ENCODE measurements at places on chromosomes 13 and 19.

DNA sequence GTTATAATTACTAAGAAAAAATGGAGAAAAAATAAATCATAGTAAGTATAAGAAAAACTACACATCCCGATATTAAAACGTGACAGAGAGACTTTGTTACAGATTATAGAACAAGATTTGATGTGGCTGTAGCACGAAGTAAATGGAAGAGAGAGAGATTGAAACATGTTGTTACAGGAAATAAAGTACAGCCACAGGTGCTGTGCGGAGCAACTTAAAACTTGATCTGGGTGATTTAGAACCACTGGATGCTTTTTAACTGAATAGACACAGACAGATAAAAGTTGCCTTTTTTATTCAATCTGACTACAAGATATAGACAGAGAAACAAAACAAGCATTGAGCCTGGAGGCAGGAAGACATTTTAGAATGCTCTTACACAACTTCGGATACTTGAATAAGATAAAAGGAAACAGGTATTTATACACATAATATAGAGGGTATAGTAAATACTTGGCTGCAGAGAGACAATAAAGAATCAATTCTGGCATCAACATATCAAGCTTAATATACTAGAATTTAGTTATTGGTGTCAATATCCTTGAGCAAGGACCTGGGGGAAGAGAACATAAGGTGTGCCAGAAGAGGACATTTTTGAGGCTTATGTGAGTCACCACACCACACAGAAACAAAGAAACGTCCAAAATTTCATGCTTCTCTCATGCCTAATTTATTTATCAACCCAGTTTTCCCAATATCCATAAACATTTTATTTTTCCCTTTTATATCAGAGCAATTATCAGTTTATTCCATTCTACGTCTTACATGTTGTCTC is 548.5 kb downstream of the SLITRK1 start:
- no peak for DNase-seq

GRCh38 chr19:19742773-19743172 is 9.9 kb upstream of the ZNF14 start:
- DNase-seq = no peak

GRCh38 chr13:28357911-28358433 is 137.0 kb downstream of the FLT1 start:
- no peak for DNase-seq

DNA sequence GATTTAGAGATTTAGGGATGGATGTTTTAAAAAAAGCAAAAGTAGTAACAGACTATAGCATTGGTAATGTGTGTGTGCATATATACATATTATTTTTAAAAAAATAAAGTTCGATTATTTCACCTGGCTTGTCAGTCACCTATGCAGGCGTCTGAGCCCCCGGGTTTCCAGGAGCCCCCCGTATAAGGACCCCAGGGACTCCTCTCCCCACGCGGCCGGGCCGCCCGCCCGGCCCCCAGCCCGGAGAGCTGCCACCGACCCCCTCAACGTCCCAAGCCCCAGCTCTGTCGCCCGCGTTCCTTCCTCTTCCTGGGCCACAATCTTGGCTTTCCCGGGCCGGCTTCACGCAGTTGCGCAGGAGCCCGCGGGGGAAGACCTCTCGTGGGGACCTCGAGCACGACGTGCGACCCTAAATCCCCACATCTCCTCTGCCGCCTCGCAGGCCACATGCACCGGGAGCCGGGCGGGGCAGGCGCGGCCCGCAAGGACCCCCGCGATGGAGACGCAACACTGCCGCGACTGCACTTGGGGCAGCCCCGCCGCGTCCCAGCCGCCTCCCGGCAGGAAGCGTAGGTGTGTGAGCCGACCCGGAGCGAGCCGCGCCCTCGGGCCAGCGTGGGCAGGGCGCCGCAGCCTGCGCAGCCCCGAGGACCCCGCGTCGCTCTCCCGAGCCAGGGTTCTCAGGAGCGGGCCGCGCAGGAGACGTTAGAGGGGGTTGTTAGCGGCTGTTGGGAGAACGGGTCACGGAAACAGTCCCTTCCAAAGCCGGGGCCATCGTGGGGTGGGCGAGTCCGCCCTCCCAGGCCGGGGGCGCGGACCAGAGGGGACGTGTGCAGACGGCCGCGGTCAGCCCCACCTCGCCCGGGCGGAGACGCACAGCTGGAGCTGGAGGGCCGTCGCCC is 840 bp upstream of the CCNA1 start:
- DNase-seq = peak; percentile 39

DNA sequence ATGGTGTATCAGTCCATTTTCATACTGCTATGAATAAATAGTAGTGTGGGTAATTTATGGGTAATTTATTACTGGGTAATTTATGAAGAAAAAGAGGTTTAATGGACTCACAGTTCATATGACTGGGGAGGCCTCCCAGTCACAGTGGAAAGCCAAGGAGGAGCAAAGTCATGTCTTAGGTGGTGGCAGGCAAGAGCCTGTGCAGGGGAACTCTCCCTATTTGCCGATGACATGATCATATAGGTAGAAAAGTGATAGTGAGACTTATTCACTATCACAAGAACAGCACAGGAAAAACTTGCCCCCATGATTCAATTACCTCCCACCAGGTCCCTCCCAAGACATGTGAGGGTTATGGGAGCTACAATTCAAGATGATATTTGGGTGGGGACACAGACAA is 1137.7 kb downstream of the UQCRFS1 start:
- DNase-seq = no peak

DNA sequence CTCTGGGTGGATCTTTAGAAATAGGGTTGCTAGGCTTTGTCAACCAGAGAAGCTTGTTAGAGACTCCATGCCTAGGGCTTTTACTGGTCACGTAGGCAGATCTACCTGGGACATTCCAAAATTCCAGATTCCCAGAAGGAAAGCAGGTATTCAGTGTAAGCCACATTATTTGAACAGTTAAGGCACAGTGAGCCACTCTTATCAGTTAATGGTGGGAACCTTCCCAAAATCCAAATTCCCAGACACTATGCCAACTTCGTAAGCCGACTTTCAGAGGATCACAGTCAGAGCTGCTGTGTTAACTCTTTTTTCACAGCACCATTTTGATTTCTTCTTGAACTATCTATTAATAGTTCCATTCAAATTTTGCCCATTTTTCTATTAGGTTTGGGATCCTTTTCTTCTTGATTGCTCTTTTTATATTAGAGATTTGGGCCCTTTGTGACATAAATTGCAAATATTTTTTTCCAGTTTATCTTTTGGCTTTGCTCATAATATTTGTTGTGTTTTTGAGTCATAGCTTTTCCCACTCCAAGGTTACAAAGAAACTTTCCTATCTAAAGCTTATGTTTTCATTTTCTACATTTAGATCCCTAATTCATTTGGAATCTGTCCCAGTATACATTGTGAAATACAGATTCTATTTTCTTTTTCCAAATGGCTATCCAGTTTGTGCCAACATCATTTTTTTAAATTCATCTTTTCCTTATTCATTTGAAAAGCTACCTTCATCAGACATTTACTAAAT is 77.3 kb downstream of the DHRS12 start:
- DNase-seq = no peak

DNA sequence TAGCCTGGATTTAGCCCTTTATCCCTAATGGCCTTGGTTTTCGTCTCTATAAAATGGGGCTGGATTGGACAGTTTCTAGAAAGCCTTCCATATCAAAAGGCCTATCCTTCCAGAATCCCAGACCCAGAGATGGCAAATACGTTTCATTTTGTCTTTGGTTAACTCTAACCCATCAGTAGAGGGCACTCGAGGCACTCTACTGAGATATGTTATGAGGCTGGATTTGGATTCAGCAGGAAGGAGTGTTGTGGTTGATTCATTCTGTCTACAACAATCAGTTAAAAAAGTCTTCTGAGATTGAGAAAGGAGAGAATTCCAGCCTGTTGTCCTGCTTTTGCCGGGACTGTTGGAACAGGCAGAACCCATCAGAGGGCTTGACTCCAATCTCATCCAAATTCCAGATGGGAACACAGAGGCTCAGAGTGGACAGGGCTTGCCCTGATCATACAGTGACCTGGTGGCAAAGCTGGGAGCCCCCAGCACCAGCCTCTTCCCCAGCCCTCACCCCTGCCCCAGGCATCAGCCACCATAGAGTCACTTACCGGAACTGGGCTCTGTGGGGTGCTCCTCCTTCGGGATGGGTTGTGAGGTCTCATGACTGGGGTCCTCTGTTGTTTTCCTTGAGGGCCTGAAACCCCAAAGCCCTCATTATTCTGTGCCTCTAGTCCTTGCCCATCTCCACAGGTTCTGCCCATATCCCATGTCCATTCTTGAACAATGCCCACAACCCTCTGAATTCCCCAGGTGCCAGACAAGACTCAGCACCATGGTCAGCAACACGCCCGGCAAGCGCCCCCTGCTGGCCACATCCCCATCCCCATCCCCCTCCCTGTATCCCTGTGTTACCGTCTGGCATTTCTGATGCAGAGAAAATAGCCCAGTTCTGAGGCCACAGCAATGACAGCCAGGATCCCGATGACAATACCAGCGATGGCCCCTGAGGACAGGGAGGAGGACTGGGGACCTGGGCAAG is 12.3 kb upstream of the ZNF180 start:
- DNase-seq = peak; percentile 60

GRCh38 chr13:71727662-71728061 is 139.3 kb downstream of the DACH1 start:
- no peak for DNase-seq

DNA sequence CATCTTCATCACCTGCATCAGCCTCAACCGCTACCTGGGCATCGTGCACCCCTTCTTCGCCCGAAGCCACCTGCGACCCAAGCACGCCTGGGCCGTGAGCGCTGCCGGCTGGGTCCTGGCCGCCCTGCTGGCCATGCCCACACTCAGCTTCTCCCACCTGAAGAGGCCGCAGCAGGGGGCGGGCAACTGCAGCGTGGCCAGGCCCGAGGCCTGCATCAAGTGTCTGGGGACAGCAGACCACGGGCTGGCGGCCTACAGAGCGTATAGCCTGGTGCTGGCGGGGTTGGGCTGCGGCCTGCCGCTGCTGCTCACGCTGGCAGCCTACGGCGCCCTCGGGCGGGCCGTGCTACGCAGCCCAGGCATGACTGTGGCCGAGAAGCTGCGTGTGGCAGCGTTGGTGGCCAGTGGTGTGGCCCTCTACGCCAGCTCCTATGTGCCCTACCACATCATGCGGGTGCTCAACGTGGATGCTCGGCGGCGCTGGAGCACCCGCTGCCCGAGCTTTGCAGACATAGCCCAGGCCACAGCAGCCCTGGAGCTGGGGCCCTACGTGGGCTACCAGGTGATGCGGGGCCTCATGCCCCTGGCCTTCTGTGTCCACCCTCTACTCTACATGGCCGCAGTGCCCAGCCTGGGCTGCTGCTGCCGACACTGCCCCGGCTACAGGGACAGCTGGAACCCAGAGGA is 2.6 kb downstream of the P2RY11 start:
- no peak for DNase-seq

DNA sequence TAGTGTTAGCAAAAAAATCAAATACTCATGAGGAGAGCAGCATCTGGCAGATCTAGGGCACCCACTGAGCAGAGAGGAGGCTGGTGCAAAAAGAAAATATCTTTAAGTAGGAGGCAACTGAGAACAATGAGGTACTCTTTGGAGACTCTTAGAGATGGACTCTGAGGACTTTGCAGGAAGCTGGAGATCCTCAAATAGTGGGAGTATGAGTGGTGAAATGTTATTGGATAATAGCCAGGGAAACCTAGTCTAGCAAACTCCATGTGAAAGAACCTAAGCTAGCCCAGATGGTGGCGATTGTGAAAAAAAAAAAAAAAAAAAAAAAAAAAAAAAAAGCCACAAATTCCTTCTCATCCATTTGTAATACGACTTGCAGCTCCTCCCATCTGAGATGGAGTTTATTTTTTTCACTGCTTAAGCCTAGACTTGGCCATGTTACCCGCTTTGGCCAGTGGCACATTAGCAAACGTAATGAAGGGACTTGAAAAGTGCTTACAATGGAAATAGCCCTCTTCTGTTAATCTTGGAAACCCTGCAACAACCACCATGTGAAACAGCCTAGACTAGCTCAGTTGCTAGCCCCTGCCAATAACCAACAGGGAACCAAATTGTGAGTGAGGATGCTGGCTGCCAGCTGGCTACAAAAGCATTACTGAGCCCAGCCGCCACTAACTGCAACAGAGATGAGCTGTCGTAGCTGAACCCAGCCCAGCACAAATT is 476.2 kb downstream of the KLF12 start:
- no peak for DNase-seq

- DNase-seq = no peak
These were observed 51.9 kb upstream of the UQCRFS1 start for GRCh38 chr19:29264897-29265296.

All from HEK293T (cell line).